ENCODE measurements at places on chromosomes 5 and 9.

DNA sequence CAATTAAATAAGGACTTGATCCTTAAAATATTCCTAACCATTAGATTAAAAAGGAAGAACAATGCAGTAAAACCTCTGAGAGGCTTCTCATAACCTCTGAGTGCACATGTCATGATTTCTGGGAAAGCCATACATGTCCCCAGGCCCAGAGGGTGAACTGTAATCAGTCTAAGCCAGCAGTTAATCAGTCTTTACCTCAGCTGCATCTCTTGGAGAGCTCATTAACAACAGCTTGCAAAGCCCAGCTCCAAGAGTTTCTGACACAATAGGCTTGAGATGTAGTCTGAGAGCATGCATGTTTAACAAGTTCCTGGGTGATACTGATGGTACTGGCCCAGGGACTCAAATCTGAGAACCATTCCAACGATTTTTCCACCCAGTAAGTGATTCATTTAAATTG, 392.1 kb downstream of the DNAH5 start:
- DNase-seq: no peak

DNA sequence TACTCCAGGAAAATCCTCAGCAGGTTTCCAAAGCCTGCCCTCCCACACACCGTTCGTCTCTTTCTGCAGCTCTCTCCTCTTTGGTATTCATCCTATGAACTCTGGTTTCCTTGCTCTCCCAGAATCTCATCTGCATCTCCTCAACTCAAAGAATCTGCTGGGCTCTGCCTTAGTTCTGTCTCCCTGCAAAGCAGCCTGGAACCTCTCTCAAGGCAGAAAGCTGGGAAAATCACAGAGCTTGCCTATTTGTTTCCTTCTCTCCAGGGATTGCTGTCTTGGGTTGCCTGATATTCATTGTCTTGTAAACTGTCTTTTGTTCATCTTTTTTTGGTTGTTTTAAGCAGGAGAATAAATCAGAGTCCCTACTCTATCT, 5.3 kb upstream of the ERAP2 start:
- DNase-seq: no peak

GRCh38 chr5:80114860-80115259, 79.7 kb downstream of the THBS4 start:
- DNase-seq: no peak

DNA sequence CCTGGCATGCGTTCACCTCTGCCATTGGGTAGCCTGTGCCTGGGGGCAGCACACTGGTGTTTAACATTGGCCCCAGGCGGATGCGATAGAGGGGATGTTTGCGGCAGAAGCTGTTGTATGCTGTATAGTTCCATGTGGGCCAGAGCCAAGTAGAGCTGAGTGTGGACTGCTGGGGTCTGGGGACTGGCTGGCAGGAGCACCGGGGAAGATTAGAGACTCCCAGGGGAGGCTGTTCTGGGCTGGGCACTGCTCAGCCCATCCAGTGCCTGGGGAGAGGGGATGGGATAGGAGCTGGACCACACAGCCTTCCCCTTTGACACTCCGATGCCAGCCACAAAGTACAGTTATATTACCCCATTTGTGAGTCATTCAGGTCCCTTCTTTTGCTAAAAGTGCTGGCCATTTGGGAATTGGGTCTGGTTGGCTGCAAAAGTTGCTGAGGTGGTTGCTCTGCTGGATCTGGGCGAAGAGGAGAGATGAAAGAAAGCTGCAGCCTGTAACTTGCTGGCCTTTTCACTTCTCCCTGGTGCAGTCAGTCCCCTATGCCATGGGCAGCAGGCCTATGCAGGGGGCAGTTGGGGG, 73.8 kb downstream of the RGS3 start:
- no peak for DNase-seq

- DNase-seq: peak; percentile 51
These were observed 2.6 kb upstream of the CPEB4 start for GRCh38 chr5:173885475-173886010.

DNA sequence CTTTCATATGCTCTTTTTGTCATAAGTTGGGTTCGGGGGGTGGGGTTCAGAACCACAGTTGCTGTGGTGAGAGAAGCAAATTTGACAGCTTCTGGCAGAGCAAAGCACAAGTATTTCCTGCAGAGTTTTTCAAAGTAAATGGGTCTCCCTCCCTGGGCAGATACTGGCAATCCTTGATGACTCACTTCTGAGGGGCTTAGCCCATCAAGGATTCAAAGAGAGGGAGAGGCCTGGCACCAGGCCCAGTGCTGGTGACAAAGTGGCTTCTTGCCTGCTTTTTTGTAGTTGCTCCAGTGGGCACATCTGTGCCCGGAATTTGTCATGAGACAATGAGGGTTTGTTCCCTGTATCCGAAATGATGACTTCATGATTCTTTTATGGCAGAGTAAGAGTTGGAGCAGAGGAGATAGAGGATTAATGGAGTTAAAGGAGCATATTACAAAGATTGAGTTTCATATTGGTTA, 46.6 kb upstream of the TNC start:
- no peak for DNase-seq

DNA sequence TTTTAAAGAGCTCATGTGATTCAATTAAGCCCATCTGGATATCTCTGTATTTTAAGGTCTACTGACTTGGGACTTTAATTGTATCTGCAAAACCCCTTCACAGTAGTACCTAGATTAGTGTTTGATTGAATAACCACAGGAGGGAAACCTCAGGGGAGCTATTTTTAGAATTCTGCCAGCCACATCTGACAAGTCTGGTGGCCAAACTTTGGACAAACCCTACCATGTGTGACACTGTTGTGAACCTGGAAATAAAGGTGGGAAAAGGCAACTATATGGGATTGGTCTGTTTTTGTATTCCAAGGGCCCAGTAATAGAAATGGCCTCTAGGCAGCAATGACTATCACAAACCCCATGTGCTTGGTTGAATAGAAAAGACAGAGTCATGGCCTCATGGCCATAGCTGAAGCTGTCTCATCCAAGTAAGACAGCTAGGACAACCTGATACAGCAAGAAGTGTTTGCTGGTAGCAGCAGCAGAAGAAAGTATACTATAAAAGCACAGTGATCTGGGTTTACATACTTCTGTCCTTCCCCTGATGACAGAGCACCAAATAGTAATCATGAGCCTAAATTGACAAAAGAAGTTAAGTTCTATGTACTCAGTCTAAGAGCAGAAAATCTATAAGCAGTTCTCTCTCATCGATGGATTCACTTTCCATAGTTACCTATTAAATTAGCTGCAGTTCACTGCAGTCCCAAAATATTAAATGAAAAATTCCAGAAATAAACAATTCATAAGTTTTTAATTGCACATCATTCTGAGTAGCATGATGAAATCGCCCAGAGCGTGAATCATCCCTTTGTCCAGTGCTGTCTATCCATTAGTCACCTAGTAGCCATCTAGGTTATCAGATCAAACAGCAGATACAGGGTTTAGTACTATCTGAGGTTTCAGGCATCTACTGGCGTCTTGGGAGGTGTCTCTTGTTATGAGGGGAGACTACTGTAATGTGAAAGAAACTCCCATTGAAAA, 189.8 kb downstream of the ARHGAP26 start:
- DNase-seq: peak; percentile 18

- DNase-seq: no peak
These were observed 38.3 kb downstream of the PARP8 start for GRCh38 chr5:50704730-50705129.

GRCh38 chr9:99037769-99038483, 67.0 kb upstream of the TGFBR1 start:
- DNase-seq: no peak

- no peak for DNase-seq
These were observed 87.1 kb downstream of the PDE6A start for GRCh38 chr5:149857499-149857898.

DNA sequence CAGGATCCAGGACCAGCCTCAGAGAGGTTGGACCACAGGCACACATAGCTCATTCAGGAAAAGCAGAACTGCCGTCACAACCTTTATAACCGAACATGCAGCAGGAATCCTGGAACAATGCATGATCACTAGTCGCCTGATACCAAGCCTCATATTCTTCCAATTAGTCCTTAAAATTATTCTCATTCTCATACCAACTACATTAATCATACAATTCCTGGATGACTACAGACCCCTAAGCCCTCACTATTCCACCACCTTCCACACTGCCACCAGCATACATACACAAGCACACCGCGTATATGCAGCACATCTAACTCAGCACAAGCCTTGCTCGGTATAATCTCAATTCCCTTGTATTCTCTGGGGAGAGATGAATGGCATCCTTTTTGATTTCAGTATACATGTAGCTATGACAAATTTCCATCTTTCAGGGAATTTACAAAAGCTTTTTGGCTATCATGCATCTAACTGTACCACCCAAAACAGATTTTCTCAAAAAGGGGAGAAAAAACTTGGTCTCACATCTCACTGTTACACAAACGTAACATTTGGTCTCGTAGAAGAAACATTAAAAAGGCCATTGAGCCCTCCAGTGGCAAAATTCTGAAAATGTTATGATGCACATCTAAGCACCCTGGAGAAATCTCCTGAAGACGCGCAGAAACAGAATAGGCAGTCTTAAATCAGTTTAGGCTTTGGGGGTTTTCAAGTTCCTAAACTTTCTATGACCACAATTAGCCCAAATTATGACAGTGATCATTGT, 46.2 kb downstream of the MCTP1 start:
- peak; percentile 15 for DNase-seq

- no peak for DNase-seq
These were observed 284.5 kb downstream of the RFX3 start for GRCh38 chr9:3241290-3241689.

- no peak for DNase-seq
These were observed 63.2 kb upstream of the GHR start for GRCh38 chr5:42360056-42360455.

DNA sequence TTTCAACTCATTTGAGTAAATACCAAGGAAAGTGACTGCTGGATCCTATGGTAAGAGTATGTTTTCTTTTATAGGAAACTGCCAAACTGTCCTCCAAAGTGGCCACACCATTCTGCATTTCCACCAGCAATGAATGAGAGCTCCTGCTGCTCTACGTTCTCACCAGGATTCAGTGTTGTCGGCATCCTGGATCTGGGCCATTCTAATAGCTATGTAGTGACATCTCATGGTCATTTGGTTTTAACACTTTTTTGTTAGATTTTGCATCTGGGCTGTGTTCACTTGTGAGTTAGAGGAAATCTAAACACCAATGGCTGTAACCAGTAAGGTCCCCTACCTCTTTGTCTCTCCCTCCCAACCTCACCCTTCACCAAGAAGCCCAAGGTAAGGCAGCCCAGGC, 115.9 kb downstream of the ATPSCKMT start:
- no peak for DNase-seq

DNA sequence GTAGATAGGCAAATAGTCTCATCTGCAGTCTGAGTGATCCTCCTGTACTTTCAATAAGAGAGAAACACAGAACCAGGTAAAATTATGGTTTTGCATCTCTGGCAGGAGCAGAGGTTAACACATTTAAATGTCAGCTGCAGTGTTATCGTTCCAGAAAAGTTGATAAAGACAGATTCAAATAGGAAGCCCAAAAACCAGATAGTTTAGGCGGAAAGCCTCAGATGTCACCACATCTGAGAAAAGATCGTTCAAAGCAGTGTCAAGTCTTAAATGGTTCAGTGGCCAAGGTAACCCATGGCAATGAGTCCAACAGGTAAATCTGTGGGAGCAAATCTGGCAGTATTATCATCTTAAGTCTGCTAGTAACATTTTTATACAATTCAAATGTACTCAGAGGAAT, 542.1 kb upstream of the MEF2C start:
- no peak for DNase-seq

GRCh38 chr5:148228392-148228984, 9.8 kb upstream of the MARCOL start:
- no peak for DNase-seq

DNA sequence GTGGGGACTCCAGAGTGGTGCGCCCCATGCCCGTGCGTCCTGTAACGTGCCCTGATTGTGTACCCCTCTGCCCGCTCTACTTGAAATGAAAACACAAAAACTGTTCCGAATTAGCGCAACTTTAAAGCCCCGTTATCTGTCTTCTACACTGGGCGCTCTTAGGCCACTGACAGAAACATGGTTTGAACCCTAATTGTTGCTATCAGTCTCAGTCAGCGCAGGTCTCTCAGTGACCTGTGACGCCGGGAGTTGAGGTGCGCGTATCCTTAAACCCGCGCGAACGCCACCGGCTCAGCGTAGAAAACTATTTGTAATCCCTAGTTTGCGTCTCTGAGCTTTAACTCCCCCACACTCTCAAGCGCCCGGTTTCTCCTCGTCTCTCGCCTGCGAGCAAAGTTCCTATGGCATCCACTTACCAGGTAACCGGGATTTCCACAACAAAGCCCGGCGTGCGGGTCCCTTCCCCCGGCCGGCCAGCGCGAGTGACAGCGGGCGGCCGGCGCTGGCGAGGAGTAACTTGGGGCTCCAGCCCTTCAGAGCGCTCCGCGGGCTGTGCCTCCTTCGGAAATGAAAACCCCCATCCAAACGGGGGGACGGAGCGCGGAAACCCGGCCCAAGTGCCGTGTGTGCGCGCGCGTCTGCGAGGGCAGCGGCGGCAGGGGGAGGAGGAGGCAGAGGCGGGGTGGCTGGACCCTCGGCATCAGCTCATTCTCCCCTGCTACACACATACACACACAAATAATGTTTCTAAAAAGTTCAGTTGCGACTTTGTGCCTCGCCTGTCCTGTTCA, 668 bp downstream of the GLIS3 start:
- DNase-seq: peak; percentile 23

GRCh38 chr9:69143291-69143690, 30.8 kb upstream of the TJP2 start:
- DNase-seq: no peak

DNA sequence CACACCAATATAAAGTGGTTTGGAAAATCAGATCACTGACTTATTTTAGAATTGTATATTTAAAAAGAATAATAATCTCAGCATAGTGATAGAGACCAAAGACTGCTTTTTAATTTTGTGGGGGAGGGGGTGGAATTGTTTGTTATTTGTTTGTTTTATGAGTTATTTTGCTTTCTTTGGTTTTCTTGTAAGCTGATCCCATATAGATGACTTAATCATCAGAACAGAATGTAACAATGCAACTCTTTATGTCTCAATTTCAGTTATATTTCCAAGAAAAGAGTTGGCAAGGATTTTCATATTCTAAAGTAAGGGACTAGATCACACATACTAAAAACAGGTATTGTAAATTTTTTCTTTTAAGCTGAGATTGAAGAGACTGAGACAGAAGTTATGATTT, 984.9 kb downstream of the TLE4 start:
- DNase-seq: no peak

DNA sequence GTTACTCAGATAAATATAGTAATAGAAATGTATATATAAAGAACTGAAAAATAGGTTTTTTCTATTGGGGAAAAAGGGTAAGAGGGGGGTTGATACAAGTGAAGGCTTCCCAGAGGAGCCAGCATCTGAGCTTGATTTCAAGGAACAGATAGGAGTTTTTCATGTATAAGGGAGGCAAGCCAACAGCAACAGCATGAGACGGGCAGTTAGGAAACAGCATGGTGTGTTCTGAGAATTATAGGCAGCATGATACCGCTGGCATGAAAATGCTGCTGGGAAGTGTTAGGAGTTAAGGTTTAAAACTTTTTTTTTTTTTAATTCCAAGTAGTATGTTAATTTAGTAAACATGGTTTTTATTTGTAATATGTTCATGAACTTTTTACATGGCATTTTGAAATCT, 9.7 kb downstream of the CDC37L1 start:
- DNase-seq: no peak
